ENCODE measurements at places on chromosomes 1 and 21. TPM values are rescaled to one million over a fixed set of nuclear protein-coding genes. Genes with fewer than 3 reads are reported as not detected.

- DNase-seq = peak; percentile 3
Observed at GRCh38 chr1:94927405-94928175, 680 bp upstream of the CNN3 start.

- DNase-seq = no peak
Observed at GRCh38 chr21:15051644-15052458, 12.9 kb downstream of the NRIP1 start.

DNA sequence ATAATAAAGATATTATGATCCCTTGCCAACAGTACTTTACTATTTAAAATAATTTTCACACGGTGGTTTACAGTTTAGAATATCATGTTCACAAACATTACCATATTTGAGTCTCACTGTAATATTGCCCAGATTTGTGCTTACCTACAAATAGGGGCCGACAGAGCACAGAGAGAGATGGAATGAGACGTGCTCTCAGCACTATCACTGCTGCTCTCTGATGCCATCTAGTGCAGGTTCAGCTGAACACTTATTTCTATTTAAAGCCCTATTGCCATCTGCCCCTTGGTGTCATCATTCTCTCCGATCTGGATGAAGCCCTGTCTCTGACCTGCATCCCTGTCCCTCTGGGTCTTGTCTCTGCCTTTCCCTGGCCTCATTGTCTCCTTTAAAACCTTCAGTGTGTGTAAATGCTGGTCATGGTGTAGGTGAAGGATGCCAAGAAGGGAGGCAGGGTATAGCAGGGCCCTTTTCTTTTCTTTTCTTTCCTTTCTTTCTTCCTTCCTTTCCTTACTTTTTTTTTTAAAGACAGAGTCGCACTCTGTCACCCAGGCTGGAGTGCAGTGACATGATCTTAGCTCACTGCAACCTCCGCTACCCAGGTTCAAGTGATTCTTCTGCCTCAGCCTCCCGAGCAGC lies 6.9 kb upstream of the GPATCH4 start:
- no peak for DNase-seq

GRCh38 chr1:228104526-228105269 lies 1.6 kb upstream of the C1orf35 start:
- DNase-seq = no peak

DNA sequence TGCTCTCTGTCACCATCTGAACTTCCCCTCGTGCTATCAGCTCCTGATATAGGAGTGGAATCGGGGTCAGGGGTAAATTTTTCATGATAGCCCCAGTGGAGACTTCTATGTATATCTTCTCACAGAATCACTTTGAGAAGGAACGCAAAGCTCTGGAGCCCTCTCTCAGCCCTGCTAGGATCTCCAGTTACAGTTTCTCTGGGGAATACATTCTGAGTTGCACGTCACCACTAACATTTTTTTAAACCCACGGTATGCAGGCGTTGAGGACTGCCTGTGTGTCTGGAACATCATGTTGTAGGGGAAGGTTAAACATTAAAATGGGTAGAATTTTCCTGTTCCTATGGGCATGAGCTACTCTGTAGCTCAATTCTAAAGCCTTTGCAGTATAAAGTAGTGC lies 116.4 kb upstream of the FAM78B start:
- DNase-seq = no peak

DNA sequence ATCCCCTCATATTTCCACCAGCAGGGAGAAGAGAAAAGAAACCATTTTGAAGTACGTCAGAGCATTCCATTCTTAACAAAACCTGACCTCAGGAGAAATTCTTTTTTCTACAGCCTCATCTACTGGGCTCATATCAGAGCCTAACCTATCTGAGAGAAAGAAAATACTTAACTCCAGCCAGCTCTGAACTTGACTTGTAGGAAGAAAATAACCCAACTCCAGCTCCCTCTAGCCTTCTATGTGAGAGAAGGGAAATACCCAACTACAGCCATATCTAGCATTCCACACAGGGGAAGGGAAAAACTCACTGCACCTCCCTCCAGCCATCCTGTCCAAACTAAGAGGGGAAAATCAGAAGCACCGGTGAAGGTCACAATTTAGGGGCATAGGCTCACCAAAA lies 57.7 kb downstream of the SPATA6 start:
- DNase-seq = no peak

- peak; percentile 85 for DNase-seq
Observed at GRCh38 chr21:41425954-41426675, at the start of gene MX1. MX1 (plus strand) TSS chr21:41426239; CDS start chr21:41432071, 5,832 bp downstream.

DNA sequence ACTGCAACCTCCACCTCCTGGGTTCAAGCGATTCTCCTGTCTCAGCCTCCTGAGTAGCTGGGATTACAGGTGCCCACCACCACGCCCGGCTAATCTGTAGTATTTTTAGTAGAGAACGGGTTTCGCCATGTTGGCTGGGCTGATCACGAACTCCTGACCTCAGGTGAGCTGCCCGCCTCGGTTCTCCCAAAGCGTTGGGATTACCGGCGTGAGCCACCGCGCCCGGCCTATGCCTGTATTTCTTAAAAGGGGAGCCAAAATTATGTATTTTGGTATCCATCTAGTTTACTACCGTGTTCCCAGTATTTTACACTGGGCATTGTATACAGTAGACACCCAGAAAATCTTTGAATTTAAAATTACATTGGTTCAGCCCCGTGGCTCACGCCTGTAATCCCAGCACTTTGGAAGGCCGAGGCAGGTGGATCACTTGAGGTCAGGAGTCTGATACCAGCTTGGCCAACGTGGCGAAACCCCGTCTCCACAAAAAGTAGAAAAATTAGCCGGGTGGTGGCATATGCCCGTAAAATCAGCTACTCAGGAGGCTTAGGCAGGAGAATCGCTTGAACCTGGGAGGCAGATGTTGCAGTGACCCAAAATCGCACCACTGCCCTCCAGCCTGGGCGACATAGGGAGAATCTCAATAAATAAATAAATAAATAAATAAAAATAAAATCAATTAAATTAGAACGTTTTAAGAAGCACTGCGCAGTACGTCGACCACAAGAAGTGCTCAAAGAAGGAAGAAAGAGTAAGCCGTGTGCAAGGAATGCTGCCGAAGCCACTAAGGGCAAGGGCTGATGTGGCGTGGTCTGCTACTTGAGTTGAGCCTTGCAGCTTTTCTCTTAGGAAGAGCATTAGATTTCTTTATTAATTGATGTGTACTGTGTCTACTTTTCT lies 1.5 kb upstream of the THRAP3 start:
- no peak for DNase-seq

Gene HES2
- 1.1 TPM for total RNA-seq

DNA sequence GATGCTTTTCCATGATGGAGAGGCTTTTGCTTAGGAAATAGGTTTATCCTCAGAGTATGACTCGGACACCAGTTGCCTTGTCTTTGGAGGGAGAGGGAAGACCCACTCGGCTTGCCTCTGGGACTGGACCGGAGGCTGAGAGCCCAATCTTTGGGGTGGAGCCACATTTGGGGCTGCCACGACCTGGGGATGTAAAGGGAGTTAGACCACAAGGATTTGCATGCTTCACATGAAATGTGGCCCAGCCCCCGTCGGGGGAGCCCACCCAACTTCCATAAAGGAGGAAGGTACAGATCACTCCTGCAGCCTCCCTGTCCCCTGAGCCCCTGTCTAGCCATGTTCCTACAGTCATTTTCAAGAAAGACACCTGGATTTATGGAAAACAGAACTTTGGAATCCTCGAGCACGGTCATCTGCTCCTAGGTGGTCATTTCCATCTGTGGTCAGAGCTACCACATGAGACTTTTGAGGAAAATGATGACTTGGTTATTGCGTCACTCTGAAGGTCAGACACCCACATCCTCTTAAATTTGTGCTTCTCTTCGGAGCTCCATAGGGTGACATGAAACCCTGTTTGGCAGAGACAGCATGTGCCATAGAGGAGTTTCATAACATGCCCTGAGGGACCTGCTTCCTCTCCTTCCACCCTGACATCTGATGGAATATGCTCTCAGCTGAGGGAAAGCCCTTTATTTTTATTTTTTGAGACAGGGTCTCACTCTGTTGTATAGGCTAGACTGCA lies 99.4 kb upstream of the SLC45A1 start:
- DNase-seq = no peak

Gene RUNX3
- 136 TPM for total RNA-seq

- DNase-seq = no peak
Observed at GRCh38 chr1:202966006-202966898, 805 bp downstream of the CYB5R1 start.

GRCh38 chr1:200493344-200493743 lies 83.5 kb upstream of the ZNF281 start:
- no peak for DNase-seq

GRCh38 chr1:188489336-188490112 lies 1660.8 kb downstream of the PLA2G4A start:
- no peak for DNase-seq

- no peak for DNase-seq
Observed at GRCh38 chr1:175338387-175339135, 146.0 kb upstream of the KIAA0040 start.

DNA sequence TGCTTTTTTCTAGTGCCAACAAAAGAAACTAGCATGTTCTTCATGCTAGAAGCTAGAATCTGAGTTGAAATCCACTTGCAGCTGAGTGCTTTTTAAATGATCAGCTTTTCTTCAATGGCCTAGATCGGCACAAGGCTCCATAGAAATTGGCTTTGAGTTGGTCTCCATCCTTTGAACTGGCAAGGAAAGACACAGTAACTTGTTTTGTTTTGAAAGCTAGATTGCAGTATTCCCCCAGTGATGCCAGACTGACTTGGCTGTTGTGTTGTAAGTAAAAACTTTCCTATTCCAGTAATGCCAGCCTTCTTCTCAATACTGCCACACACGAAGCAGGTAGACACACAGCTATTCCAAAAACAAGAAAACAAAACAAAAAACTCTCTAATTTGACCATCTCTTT lies 139.1 kb downstream of the FMN2 start:
- no peak for DNase-seq

Gene MAPKAPK2
- total RNA-seq = 69.4 TPM
